GM12891 (cell line): ENCODE measurements at places on chromosomes 2 and 18.
A peak's percentile ranks its signal among the peaks of the same experiment; 100 is the strongest.

GRCh38 chr2:216492597-216493333 lies 5.9 kb upstream of the RPL37A start:
- DNase-seq: no peak

DNA sequence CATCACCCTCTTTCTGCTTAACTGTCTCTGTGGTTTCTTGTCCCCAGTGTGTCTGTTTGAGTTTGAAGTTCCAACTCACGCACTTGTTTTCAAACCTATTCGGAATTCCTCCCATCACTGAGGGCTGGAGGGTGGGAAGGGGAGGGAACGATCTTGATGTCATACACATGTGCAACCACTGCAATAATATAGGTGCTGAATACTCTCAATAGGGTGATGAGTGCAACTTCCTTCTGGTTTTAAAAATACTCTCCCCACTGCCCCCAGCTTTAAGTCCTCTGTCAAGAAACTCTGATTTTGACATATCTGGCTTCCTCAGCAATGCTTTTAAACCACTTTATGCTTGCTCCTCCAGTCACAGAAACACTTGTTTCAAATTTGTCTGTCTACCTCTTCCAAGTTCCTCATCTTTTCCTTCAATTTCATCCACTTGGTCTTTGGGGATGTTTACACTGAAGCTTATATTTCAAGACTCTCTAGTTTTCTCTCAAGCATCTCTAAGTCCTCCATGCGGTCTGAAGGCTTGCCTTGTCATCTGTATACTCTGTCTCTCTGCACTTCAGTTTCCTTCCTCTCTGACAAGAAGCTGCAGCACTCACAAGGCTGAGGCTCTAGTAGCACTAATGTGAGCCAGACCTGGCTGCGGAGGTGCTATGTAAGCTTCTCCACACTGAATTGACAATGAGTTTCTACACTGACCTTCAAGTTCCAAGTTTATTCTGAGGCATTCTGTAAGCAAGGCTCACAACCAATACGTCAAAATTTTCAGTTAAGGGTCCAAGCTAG lies 422.3 kb downstream of the ZEB2 start:
- DNase-seq: no peak

DNA sequence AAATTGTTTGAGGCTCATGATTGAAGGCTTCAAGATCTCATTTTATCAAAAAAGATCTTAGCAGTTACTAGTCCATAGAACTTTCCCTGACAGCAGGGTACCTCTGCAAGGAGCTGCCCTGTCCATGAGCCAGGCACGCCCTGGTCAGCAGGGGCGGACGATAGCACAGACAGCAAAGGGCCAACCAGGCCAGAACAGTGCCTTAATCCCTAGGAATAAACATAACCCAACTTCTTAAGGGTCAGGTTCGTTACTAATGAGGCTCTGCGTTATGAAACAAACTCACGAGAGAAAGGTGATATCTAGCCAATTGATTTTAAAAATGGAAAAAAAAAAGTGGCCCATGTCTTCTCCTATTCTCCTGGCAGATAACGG lies 59.2 kb downstream of the BCL2 start:
- no peak for DNase-seq

DNA sequence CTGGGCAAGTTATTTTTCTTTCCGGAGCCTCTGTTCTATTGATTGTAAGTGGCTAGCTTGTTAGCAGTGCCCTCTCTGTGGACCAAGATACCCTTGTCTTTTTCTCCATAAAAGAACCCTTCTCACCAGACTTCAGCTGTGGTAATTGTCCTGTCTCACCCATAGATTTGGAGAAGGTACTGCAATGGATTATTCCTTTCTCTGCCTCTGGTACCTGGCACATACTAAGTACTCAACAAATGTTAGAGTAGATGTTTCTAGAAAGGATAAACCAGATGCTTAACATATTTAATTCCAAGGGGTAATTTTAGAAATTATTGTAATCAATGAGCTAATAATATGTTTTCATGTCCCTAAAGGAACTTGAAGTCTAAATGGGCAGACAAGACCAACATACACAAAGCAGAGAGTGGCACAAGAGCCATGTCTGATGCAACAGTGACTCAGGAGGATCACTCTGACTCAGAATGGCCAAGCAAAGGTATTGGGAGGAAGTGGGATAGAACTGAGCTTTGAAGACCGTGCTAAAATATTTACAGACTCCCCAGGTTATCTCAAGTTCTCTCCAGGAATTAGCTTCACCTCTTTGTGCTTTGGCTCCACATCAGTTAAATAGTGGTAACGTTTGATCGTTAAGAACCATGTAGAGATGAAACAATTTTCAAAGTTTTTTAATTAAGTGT lies 129.7 kb upstream of the OSR1 start:
- no peak for DNase-seq

- no peak for DNase-seq
These were observed 813.7 kb upstream of the ACVR2A start for GRCh38 chr2:147030966-147031720.

DNA sequence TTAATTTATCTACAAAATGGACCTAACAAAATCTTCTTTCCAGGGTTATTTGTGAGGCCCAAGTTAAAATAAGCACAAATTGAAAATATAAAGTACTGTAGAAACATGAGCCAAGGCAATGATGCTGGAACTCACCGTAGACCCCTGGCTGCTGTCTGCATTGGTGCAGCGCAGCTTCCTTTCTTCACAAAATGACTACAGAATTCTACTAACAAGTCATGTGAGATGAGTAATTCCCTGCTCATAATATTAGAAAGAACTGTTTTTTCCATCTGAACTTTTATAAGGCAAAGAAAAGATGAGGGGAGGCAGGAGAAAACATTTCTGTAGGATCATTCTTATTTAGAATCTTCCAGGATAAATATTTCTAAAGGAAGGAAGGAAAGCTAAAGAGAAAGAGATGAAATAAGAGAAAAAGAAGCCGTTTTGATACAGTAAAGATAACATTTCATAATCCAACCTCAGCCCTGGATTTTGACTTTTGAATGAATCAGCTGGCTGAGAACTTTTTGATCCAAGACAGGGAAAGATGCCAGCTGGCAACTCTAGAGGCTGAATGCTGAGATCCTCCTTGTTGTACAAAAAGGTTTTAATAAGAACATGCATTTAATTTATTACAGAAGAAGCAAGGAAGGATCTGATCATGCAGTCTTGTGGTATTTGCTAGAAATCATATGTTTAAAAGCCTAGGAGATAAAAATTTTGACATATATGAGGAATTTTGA lies 183.9 kb upstream of the KLHL14 start:
- DNase-seq: no peak

DNA sequence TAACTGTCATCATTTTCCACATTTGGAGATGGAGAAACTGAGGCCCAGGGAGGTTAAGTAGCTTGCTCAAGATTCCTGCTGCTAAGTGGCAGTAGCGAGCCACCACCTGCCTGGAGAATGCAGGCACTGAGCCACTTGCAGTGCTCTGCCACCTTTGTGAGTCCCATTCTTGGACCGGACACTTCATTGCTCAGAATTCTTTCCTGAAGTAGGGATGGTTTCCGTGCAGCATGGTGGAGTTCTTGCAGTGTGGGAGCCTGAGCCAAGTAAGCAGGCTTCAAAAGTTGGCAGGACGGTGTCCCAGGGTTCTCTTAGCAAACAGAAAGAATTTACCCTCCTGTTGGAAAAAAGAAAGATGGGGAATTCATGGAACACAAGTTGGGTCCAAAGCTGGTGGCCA lies 115.0 kb upstream of the MMADHC start:
- no peak for DNase-seq

- DNase-seq: no peak
These were observed 142.9 kb upstream of the KLF7 start for GRCh38 chr2:207308519-207309224.

GRCh38 chr2:106117882-106118684 lies 76.0 kb downstream of the UXS1 start:
- no peak for DNase-seq

- DNase-seq: no peak
These were observed 40.6 kb upstream of the EPAS1 start for GRCh38 chr2:46256563-46257142.

DNA sequence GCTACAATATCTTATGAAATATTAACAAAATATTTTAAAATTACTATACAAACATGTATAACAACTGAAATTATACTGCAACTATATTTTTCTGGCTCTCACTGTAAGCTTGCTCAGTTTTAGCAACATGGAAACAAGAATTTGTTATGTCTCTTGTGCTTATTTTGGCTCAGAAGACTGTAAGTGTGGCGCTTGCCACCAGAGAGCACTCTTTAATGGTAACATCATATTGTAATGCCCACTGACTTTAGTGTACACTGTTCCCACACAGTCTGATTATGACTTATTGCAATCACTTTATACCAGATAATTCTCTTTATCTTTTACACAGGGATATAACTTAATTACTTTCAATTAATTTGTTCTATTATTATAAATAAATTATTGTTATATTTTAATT lies 1500.6 kb upstream of the TMEFF2 start:
- DNase-seq: no peak

DNA sequence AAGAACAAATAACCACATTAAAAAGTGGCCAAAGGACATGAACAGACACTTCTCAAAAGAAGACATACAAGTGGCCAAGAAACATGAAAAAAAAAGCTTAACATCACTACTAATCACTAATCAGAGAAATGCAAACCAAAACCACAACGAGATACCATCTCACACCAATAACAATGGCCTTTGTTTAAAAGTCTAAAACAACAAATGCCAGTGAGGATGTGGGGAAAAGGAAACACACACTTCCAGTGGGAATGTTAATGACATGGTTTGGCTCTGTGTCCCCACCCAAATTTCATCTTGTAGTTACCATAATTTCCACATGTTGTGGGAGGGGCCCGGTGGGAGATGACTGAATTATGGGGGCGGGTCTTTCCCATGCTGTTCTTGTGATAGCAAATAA lies 147.1 kb downstream of the GALNT1 start:
- no peak for DNase-seq

DNA sequence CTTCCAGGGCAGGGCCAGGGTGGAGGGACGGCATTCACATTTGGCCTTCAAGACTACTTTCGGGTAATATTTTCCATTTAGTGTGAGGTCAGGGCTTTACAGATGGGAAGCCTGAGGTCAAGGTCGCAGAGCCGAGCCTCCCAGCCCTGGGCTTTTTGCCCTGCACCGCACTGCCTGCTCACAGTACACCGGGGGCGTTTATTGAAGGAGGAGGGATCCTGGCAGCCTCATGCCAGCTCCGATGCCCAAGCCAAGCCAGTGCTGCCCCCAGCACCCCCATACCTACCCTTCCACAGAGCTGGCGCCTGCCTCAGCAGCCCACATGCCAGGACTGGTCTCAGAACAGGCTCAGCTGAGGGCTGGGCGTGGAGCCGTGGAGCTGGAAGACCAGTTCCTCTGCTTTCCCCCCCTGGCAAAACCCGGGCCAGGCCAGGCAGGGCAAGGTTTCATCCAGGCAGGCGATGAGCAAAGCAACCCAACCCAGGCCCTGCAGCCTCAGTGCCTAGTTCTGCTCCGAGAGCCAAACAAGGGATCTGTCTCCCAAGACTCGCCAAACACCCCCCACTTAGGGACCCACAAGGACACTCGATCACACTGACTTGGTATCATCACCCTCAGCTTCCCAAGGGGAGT lies 11.9 kb downstream of the SDC1 start:
- no peak for DNase-seq

GRCh38 chr2:158795195-158795924 lies at the start of gene DAPL1:
TSS of gene DAPL1 (plus strand) at chr2:158795317. CDS start at chr2:158795373, 56 bp downstream.
- DNase-seq: no peak

DNA sequence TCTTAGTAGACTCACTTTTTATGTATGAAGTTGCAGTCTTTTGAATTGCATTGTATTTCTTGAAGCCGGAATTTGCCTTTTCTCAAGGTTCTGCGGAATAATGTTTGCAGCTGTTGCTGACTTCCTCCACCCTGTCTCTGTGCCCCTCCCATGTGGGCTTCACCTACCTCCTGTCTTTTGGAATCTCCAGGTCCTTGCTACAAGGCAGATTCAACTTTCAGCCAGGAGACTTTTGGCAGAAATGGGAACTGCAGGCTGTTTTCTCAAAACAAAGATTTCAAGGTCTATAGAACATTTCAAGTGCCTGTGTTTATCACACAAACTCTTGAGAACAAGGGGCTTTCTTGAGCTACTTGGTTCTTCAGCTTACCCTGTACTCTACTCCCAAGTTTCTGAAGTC lies 25.6 kb downstream of the ZNF236 start:
- no peak for DNase-seq

- no peak for DNase-seq
These were observed 141.3 kb upstream of the LYPD1 start for GRCh38 chr2:132811148-132811915.

DNA sequence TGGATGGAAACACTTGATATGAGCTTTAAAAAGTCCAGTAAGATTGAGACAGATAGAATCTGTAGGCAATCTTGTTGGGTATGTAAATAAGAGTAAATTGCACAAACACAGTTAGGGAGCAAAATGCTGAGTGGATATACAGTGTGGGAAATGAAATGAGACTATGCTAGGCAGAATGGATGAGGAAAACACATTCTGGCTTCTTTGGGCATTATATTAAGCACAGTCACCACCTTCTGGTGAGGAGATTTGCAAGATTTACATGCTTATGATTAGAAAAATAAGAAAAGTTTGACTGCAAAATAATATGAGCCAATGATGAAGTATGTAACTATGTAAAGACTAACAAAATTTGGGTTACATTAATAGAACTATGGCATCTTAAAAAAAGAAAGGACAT lies 2165.0 kb upstream of the CELF4 start:
- no peak for DNase-seq

DNA sequence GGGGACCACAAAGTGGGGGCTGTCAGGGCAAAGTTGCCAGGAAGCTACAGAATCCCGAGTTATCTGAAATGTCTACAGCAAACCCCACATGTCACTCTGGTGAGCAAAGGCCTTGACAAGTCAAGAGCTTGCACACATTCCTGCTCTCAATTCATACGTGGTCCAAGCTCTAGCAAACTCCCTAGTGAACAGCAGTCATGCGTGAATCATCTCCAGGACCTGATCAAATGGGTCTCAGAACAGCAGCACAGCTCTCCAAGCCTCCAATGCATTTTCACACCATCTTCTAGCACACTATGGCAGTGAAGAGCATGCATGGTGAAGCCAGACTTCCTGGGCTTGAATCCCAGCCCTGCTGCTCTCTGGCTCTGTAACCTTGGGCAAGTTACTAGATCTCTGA lies 68.5 kb downstream of the MYO5B start:
- no peak for DNase-seq

- no peak for DNase-seq
These were observed 332.9 kb upstream of the DDX18 start for GRCh38 chr2:117481608-117482007.

DNA sequence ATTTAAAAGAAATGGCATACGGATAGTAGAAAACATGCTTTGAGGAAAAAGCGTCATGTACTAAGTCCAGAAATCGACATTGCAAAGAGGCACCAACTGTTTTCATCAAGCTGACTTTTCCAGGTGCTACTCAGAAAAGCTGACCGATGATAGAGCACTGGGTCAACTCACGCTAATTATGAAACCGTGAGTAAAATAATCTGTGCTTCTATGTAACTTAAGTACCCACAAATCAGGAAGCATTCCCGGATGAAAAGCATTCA lies 353 bp upstream of the NUP35 start:
- DNase-seq: peak; percentile 8

- DNase-seq: no peak
These were observed 1.4 kb downstream of the SLC14A1 start for GRCh38 chr18:45725336-45725735.
